ENCODE measurements at places on chromosomes 7 and 10. TPM values are rescaled to one million over a fixed set of nuclear protein-coding genes. Genes with fewer than 3 reads are reported as not detected.

DNA sequence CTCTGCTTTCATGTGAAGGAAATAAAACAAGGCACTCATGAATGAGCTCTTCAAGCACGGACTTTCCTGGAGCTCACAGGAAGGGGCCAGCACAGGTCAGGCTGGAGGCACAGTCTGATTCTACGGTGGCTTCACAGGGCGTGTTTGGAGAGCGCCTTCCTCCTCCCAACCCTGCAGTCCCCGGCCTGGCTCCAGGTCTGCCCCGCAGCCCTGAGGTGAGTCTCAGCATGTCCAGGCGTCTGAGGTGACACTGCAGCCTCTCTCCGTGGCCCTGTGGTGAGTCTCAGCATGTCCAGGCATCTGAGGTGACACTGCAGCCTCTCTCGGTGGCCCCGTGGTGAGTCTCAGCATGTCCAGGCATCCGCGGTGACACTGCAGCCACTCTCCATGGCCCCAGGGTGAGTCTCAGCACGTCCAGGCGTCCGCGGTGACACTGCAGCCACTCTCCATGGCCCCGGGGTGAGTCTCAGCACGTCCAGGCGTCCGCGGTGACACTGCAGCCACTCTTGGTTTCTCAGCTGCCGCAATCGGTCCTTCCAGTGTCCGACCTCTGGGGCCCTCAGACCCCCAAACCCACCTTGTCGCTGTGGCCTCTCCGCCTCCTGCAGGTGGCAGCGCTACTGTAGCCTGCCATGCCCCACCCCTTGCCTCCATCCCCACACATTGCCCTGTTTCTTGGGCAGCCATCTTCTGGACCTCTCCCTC lies 381.7 kb downstream of the DNAJB6 start:
- no peak overlapping the region for H3K4me3 ChIP-seq
- no peaks in the 10 kb centered on the region for H3K36me3 ChIP-seq
- no peak for DNase-seq
- H3K27ac ChIP-seq: no peak overlapping the region
- no peaks in the 10 kb centered on the region for H3K4me1 ChIP-seq

DNA sequence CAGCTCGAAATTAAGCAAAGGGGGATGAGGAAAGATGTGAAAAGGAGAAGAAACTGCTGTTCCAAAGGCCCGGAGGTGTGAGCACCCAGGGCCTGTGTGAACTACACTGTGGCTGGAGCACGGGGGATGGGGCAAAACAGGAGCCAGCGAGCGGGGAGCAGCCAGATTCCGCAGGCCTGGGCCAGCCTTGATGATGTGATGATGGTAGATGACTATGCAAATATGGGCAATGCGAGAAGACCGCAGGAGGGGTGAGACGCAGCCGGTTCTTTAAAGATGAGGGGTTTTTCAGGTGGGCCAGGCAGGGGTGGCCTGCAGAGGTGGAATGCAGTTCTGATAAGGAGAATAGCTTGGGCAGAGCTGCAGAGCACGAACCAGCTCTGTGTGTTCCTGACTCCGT lies 61.5 kb downstream of the LANCL2 start:
- no peaks in the 10 kb centered on the region for H3K27me3 ChIP-seq
- peaks cover 3% of the 10 kb centered on the region for H3K36me3 ChIP-seq
- no peak overlapping the region for H3K27ac ChIP-seq
- no peaks in the 10 kb centered on the region for H3K4me1 ChIP-seq
- H3K4me3 ChIP-seq: no peak overlapping the region

GRCh38 chr10:133394064-133394663 lies at the start of gene MTG1:
MTG1 (plus strand) TSS chr10:133394157; CDS start chr10:133394221, 64 bp downstream.
- H3K27ac ChIP-seq: peak within 1 kb of the TSS; percentile 49
- no peaks in the 10 kb centered on the region for H3K27me3 ChIP-seq
- peak within 1 kb of the TSS; percentile 54 for H3K4me3 ChIP-seq
- peak; percentile 97 for DNase-seq

GRCh38 chr7:135277161-135277560 lies 43.5 kb downstream of the STRA8 start:
- H3K36me3 ChIP-seq: no peaks in the 10 kb centered on the region
- H3K4me1 ChIP-seq: no peaks in the 10 kb centered on the region
- no peak overlapping the region for H3K4me3 ChIP-seq
- H3K27ac ChIP-seq: no peak overlapping the region
- no peaks in the 10 kb centered on the region for H3K27me3 ChIP-seq

Gene METTL27
- 1.2 TPM for total RNA-seq

DNA sequence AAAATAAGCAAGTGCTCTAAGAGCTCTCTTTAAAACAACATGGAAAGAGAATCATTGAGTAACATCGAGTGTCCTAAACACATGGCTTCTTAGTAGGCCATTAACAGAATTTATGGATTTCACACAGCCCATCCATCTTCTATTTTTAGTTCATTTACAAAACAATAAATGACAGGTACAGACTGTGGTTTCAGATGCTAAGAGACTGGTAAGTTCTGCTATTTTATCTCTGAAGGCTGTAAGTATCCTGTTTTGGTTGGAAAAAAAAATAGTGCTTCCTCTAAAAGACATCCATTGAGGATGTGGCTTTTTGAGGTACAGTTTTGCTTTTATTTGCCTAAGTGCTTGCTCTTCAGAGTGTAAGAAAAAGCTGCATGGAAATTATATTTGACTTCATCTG lies 27.4 kb upstream of the GNAI1 start:
- H3K36me3 ChIP-seq: no peaks in the 10 kb centered on the region
- no peak overlapping the region for H3K4me3 ChIP-seq
- peaks cover 6% of the 10 kb centered on the region for H3K4me1 ChIP-seq

Gene SPDYE17
- total RNA-seq: not detected

Gene GFRA1
- not detected for total RNA-seq

Gene ATRNL1
- not detected for total RNA-seq

GRCh38 chr7:47085491-47086275 lies 496.2 kb downstream of the TNS3 start:
- no peak for DNase-seq
- no peaks in the 10 kb centered on the region for H3K27me3 ChIP-seq
- no peak overlapping the region for H3K4me3 ChIP-seq
- no peaks in the 10 kb centered on the region for H3K4me1 ChIP-seq
- H3K27ac ChIP-seq: no peak overlapping the region

GRCh38 chr10:26858707-26859034 lies 2.1 kb downstream of the ABI1 start:
- no peak for DNase-seq
- H3K27ac ChIP-seq: peak overlapping the region; percentile 91
- no peaks in the 10 kb centered on the region for H3K27me3 ChIP-seq

Gene TMEM270
- not detected for total RNA-seq

Gene DDC
- total RNA-seq: not detected

- DNase-seq: no peak
- no peak overlapping the region for H3K4me3 ChIP-seq
- peaks cover 8% of the 10 kb centered on the region for H3K27me3 ChIP-seq
- H3K36me3 ChIP-seq: no peaks in the 10 kb centered on the region
Measured at GRCh38 chr7:143415742-143416397, 7.2 kb upstream of the EPHA1 start.

Gene SLC13A1
- total RNA-seq: not detected

GRCh38 chr7:3153118-3153517 lies 109.5 kb upstream of the CARD11 start:
- H3K36me3 ChIP-seq: no peaks in the 10 kb centered on the region
- DNase-seq: no peak
- H3K4me3 ChIP-seq: no peak overlapping the region
- no peak overlapping the region for H3K27ac ChIP-seq

DNA sequence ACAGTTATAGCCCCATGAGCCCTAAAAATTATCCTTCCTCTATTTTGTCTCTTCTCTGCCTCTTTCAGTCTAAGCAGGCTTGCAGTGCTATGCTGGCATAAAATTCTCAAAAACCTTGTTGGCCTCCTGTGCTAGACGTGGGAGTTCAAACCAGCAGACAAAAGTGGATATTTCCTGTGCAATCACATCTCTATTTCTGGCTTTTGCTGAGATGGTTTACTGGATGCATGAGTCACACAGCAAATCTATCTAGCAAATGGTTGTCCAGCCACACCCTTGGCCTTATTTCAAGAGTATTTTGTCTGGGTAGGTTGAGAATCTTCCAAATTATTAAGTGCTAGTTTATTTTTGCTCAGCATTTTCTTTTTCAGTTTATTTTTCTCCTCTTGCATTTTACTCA lies 370.8 kb downstream of the CDC14C start:
- H3K36me3 ChIP-seq: no peaks in the 10 kb centered on the region
- H3K27me3 ChIP-seq: no peaks in the 10 kb centered on the region
- no peak overlapping the region for H3K27ac ChIP-seq
- no peaks in the 10 kb centered on the region for H3K4me1 ChIP-seq

- H3K27ac ChIP-seq: peak overlapping the region; percentile 32
- H3K36me3 ChIP-seq: no peaks in the 10 kb centered on the region
- H3K27me3 ChIP-seq: no peaks in the 10 kb centered on the region
- no peak overlapping the region for H3K4me3 ChIP-seq
Measured at GRCh38 chr7:139681463-139681755, 96.4 kb downstream of the HIPK2 start.

Gene SNX10
- 17.2 TPM for total RNA-seq

Gene SRRT
- total RNA-seq: 281 TPM

GRCh38 chr7:100434297-100435144 lies 1.8 kb downstream of the PPP1R35 start:
- H3K27ac ChIP-seq: peak overlapping the region; percentile 87
- no peak for DNase-seq

DNA sequence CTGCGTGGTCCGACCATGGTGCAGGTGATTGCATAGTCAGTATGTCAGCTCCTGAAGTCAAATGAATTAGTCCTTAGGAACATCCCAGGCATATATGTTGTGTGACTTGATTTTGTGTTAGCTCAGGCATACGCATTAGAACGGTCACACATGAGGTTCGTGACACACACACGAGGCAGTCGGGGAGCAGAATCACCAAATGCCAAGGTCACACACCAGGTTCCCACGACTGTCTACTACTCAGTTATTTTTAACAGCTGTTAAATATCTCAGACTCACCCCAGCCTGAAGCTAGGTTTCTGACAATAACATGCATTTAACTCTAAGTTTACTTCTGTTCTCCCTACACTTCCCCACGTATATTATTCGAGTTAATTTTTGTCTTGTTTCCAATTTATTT lies 54.8 kb downstream of the DYNC2I1 start:
- H3K4me3 ChIP-seq: no peak overlapping the region
- no peak for DNase-seq
- no peaks in the 10 kb centered on the region for H3K4me1 ChIP-seq
- H3K36me3 ChIP-seq: peaks cover 7% of the 10 kb centered on the region
- H3K27me3 ChIP-seq: no peaks in the 10 kb centered on the region
- H3K27ac ChIP-seq: no peak overlapping the region

- H3K27me3 ChIP-seq: no peaks in the 10 kb centered on the region
- H3K4me3 ChIP-seq: no peak overlapping the region
- H3K36me3 ChIP-seq: no peaks in the 10 kb centered on the region
- no peak overlapping the region for H3K27ac ChIP-seq
- H3K4me1 ChIP-seq: no peaks in the 10 kb centered on the region
- no peak for DNase-seq
Measured at GRCh38 chr10:48531486-48531885, 73.4 kb downstream of the ARHGAP22 start.

- H3K27ac ChIP-seq: no peak overlapping the region
- no peak for DNase-seq
- H3K4me1 ChIP-seq: no peaks in the 10 kb centered on the region
- H3K4me3 ChIP-seq: no peak overlapping the region
- H3K27me3 ChIP-seq: no peaks in the 10 kb centered on the region
Measured at GRCh38 chr7:133023370-133024071, 58.4 kb downstream of the CHCHD3 start.

GRCh38 chr7:129163875-129164544 lies 19.5 kb downstream of the TSPAN33 start:
- H3K27me3 ChIP-seq: no peaks in the 10 kb centered on the region
- DNase-seq: peak; percentile 74
- H3K4me1 ChIP-seq: peaks cover 6% of the 10 kb centered on the region
- H3K27ac ChIP-seq: no peak overlapping the region
- no peaks in the 10 kb centered on the region for H3K36me3 ChIP-seq
- H3K4me3 ChIP-seq: no peak overlapping the region

Gene SLC26A4
- not detected for total RNA-seq

DNA sequence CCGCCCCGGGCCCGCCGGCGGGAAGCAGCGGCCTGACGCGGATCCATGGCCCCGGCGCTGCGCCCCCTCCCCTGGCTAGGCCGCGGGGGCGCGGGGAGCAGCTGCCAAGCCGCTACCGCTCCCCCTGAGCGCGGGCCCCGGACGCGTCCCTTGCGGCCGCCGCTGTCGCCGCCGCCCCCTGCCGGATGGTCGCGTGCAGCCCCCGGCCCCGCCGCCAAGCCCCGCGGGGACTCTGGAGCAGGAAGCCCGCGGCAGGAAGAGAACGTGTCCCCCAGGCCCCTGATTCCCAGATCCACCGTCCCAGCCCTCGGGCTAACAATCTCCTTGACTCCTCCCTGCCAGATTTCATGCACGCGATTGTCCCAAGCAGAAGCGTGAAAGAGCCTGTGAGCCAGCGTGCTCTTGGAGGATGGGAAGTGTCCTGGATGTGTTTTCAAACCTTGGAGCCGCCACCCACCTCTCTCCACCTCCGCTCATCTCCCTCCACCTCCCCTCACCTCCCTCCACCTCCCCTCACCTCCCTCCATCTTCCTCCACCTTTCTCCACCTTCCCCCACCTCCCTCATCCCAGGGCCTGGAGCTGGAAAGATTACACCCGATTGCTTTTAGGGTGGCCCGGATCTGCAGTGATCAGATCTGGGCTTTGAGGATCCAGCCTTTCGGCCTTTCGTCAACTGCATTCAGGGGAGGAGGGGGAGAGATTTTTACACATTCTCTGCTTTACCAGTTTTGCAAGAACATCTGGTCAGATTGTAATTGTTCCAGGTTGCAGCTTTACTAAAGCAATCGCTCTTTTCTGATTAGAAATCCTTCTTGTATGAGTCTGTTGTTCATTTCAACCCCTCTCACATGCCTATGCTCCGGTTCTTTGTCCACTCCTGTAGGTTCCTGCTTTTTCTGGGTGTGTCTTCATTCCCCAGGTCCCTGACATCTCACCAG lies 570 bp upstream of the PRTFDC1 start:
- peak; percentile 53 for DNase-seq
- H3K4me3 ChIP-seq: peak overlapping the region; percentile 75
- H3K27me3 ChIP-seq: no peaks in the 10 kb centered on the region
- no peak overlapping the region for H3K27ac ChIP-seq

- no peaks in the 10 kb centered on the region for H3K4me1 ChIP-seq
- no peaks in the 10 kb centered on the region for H3K36me3 ChIP-seq
- H3K27ac ChIP-seq: no peak overlapping the region
Measured at GRCh38 chr7:82049891-82050533, 280.2 kb upstream of the HGF start.

Gene COL1A2
- not detected for total RNA-seq

DNA sequence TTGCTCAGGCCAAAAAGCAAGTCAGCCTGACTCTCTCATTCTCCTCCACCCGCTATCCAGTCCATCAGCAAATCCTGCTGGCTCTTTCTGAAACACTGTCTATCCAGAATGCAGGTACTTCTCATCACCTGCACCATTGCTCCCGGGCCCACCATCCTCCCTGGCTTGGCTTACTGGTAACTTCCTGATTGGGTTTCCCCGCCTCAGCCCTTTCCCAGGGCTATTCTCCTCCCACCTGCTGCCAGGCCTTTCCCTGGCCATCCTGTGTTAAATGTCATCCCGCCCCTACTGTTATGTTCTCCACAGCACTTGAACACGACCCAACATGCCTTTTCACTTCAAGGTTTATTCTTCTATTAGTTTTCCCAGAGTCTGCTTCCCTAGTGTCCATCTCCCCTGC lies 124.0 kb downstream of the CNNM2 start:
- no peak overlapping the region for H3K4me3 ChIP-seq
- H3K36me3 ChIP-seq: no peaks in the 10 kb centered on the region
- no peak overlapping the region for H3K27ac ChIP-seq

Gene CTBP2
- 179 TPM for total RNA-seq

Gene FFAR4
- total RNA-seq: not detected

Gene RPEL1
- not detected for total RNA-seq

Gene RAPGEF5
- 0.33 TPM for total RNA-seq
